ENCODE measurements at places on chromosomes 6 and 20.
A peak's percentile ranks its signal among the peaks of the same experiment; 100 is the strongest.

GRCh38 chr20:4961746-4962145 lies 39.6 kb downstream of the SLC23A2 start:
- H3K4me3 ChIP-seq: no peak overlapping the region
- no peak for DNase-seq
- no peaks in the 10 kb centered on the region for H3K27me3 ChIP-seq
- H3K27ac ChIP-seq: no peak overlapping the region

GRCh38 chr6:161009991-161010390 lies 18.4 kb downstream of the MAP3K4 start:
- no peak overlapping the region for H3K27ac ChIP-seq
- H3K4me3 ChIP-seq: no peak overlapping the region
- H3K36me3 ChIP-seq: no peaks in the 10 kb centered on the region

DNA sequence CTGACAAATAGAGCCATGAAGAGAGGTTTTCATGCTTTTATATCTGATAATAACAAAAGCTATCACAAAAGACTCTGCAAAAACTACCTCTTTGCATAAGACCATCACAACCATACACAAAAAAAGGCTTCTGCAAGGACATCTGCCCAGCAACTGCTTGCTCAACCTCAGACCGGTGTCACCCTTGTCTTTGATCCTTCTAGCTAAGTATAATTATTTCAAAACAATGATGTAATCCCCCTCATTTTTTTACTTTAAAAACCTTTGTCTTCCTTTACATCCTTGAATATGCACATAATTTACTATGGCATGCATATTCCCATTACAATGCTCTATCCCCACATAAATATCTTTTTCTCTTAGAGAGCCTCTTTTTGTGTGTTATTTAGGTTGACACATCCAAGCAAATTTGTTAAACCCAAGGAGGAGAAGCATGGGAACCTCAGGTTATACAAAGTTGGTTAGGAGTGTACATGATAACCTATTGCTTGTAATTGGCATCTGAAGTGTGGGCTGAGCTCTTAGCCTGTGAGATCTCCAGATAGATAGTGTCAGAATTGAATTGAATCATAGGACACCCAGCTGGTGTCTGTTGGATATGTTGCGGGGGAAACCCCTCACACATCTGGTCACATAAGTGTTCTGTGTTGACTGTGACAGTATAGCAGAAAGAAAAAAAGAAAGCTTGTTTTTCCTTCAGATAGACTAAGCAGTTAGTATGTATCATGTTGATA lies 20.7 kb upstream of the CGA start:
- H3K4me3 ChIP-seq: no peak overlapping the region
- no peaks in the 10 kb centered on the region for H3K4me1 ChIP-seq
- H3K36me3 ChIP-seq: no peaks in the 10 kb centered on the region
- DNase-seq: no peak
- peaks cover 7% of the 10 kb centered on the region for H3K27me3 ChIP-seq
- H3K27ac ChIP-seq: no peak overlapping the region

DNA sequence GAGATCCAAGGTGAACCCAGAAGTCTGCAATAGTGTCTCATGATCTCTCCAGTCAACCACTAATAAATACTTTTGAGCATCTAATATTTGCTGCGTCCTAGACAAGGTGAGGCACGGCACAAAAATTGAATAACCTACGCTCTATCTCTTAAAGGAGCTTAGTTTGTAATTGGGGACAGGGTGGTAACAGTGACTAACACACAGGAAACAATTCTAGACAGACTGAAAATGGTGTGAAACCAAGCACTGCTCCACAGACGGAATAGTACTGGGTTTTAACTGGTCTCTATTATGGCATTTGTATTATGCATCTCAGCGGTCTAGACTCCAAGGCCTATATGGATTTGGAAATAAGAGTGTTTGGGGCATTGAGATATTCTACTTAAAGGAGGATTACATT lies 120.1 kb downstream of the CLIC5 start:
- no peaks in the 10 kb centered on the region for H3K27me3 ChIP-seq
- peaks cover 4% of the 10 kb centered on the region for H3K4me1 ChIP-seq
- H3K4me3 ChIP-seq: no peak overlapping the region
- H3K27ac ChIP-seq: no peak overlapping the region
- no peaks in the 10 kb centered on the region for H3K36me3 ChIP-seq
- no peak for DNase-seq

DNA sequence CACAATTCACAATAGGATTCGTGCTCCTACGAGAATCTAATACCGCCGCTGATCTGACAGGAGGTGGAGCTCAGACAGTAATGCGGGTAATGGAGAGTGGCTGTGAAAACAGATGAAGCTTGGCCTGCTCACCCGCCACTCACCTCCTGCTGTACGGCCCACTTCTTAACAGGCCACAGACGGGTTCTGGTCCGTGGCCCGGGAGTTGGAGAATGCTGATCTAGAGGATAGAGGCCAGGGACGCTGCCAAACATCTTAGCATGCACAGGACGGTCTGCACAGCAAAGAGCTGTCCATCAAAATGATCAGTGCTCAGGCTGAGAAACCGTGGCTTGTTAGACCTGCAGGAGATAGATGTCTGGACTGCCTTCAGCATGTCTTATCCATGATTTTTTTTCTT lies 186.4 kb downstream of the SASH1 start:
- no peak overlapping the region for H3K4me3 ChIP-seq
- DNase-seq: no peak
- H3K4me1 ChIP-seq: peaks cover 9% of the 10 kb centered on the region
- no peak overlapping the region for H3K27ac ChIP-seq
- no peaks in the 10 kb centered on the region for H3K27me3 ChIP-seq

DNA sequence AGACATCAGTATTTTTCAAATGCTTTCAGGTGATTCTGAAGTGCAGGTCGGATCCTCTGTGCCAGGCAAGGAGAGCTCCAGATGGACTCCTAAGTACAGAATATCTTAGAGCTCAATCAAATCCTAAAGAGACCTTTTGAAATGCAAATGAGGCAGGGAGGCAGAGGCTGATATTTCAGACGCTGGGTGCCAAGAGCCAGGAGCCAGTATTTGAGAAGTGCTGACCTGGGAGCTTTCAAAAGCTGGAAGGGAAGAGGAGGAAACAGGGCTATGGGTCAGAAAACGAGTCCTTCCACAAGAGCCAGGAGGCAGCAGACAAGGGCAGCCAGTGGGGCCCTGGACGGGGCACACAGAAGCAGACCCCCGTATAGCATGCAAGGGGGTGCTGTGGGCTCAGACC lies 46.1 kb upstream of the DSN1 start:
- H3K27me3 ChIP-seq: no peaks in the 10 kb centered on the region
- H3K4me1 ChIP-seq: peaks cover 12% of the 10 kb centered on the region
- peaks cover 87% of the 10 kb centered on the region for H3K36me3 ChIP-seq
- H3K27ac ChIP-seq: peak overlapping the region; percentile 25

DNA sequence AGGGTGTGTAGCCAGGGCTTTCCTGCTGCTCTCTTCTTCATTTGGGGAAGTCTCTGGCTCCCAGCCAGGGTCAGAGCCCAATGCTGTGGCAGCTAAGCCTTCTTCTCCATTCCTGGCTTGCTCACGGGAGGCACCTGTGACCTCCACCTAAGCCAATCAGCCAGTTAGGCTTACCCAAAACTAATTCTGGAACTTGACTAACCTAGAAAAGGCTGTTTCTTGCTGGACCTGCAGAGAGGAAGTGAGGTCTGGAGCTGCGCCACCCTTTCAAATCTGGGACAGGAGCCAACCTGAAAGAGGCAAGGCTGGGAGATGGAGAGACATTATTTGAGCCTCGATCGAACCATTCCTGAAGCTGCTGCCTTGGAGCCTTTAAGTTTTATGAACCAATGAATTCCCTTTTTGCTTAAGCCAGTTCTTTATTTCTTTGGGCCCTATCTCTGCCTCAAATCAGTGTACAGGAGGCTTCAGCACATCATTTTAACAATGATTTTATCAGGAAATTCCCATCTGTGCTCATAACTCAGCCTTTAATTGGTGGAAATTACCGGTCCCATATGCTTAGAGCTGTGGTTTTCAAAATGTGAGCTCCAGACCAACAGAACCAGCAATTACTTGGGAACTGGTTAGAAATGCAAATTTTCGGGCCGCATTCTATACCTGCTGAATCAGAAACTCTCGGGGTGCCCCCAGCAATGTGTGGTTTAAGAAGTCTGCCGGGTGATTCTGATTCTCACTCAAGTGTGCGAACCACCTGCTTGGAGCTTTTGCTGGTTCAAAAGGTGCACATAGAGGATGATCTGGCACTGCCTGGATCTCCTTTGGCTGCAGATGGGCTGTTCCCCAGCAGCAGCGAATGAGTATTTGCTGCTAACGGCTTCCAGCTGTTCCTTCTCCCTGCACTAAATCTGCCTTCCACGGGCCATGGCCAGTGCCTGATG lies 97.4 kb upstream of the RNF24 start:
- no peaks in the 10 kb centered on the region for H3K36me3 ChIP-seq
- H3K27ac ChIP-seq: no peak overlapping the region
- no peaks in the 10 kb centered on the region for H3K27me3 ChIP-seq
- DNase-seq: no peak
- H3K4me3 ChIP-seq: no peak overlapping the region

GRCh38 chr20:63740627-63741353 lies 1.2 kb downstream of the SLC2A4RG start:
- peaks cover 10% of the 10 kb centered on the region for H3K4me1 ChIP-seq
- H3K4me3 ChIP-seq: peak overlapping the region; percentile 69
- H3K36me3 ChIP-seq: peaks cover 57% of the 10 kb centered on the region
- H3K27me3 ChIP-seq: no peaks in the 10 kb centered on the region
- H3K27ac ChIP-seq: peak overlapping the region; percentile 94

GRCh38 chr6:69064226-69064625 lies 429.1 kb downstream of the ADGRB3 start:
- H3K27me3 ChIP-seq: no peaks in the 10 kb centered on the region
- no peaks in the 10 kb centered on the region for H3K36me3 ChIP-seq

DNA sequence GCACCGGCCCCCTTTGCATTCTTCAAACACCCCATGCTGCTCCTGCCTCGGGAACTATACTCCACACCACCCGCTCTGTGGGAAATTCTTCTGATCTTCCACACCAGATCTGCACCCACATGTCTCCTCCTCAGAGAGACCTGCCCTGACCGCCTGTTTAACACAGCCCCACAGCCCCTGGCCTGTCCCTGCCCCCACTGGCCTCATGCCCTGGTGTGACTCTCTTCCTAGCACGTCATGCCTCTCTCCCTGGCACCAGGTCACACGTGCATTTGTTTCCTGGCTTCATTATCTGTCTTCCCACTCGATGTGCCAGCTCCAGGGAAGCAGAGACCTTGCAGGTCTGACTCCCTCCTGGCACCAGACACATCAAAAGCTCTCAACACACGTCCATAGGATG lies 79.6 kb downstream of the ANKRD60 start:
- peak overlapping the region; percentile 15 for H3K4me3 ChIP-seq
- H3K36me3 ChIP-seq: no peaks in the 10 kb centered on the region
- H3K27ac ChIP-seq: no peak overlapping the region
- peaks cover 10% of the 10 kb centered on the region for H3K4me1 ChIP-seq
- no peaks in the 10 kb centered on the region for H3K27me3 ChIP-seq
- no peak for DNase-seq

DNA sequence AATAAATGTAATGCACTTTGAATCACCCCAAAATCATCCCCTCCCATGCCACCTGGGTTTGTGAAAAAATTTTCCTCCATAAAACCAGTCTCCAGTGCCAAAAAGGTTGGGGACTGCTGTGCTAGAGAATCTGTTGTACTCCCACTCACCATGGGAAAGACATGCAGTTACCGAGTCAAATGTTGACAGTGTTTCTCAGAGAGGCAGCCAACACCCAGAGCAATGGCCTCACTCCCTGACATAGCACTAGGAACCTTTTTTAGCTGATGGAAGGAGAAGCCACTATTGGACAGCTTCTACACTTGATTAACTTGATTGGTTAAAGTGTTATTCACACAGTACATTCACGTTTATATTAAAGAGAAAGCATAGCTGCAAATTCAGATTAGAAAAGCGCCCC lies 59.8 kb upstream of the MANEA start:
- H3K27me3 ChIP-seq: no peaks in the 10 kb centered on the region
- H3K27ac ChIP-seq: no peak overlapping the region
- no peaks in the 10 kb centered on the region for H3K36me3 ChIP-seq
- DNase-seq: no peak

DNA sequence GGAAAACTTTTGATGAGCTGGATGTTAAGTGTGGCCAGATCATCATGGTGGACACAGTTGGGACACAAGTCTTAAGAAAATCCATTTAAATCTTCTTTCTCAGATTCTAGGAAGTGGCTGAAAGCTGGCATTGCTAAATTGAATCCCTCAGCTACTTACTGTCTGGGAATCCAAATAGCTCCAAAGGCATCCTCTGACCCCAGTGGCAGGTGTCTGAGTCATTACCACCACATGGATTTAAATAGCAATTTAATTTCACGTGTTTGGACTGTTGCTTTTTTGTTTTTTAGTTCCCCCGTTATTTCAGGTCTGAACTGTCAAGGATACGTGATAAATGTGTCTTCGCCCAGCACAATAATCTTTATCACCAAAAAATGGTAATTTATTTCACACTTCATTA lies 33.2 kb upstream of the HDGFL1 start:
- no peak overlapping the region for H3K4me3 ChIP-seq
- H3K4me1 ChIP-seq: no peaks in the 10 kb centered on the region
- no peaks in the 10 kb centered on the region for H3K36me3 ChIP-seq
- DNase-seq: no peak
- H3K27me3 ChIP-seq: no peaks in the 10 kb centered on the region

GRCh38 chr6:107657755-107658461 lies 166.2 kb downstream of the SCML4 start:
- H3K4me3 ChIP-seq: no peak overlapping the region
- no peaks in the 10 kb centered on the region for H3K36me3 ChIP-seq
- H3K27ac ChIP-seq: no peak overlapping the region
- no peak for DNase-seq
- H3K4me1 ChIP-seq: peaks cover 16% of the 10 kb centered on the region

GRCh38 chr6:43766964-43767461 lies 3.0 kb upstream of the VEGFA start:
- H3K4me1 ChIP-seq: peaks cover 2% of the 10 kb centered on the region
- H3K27me3 ChIP-seq: peaks cover 53% of the 10 kb centered on the region
- no peak overlapping the region for H3K27ac ChIP-seq
- no peak overlapping the region for H3K4me3 ChIP-seq

- no peaks in the 10 kb centered on the region for H3K4me1 ChIP-seq
- H3K36me3 ChIP-seq: peaks cover 56% of the 10 kb centered on the region
- DNase-seq: no peak
- no peaks in the 10 kb centered on the region for H3K27me3 ChIP-seq
Measured at GRCh38 chr20:51613580-51613979, 71.1 kb upstream of the NFATC2 start.

DNA sequence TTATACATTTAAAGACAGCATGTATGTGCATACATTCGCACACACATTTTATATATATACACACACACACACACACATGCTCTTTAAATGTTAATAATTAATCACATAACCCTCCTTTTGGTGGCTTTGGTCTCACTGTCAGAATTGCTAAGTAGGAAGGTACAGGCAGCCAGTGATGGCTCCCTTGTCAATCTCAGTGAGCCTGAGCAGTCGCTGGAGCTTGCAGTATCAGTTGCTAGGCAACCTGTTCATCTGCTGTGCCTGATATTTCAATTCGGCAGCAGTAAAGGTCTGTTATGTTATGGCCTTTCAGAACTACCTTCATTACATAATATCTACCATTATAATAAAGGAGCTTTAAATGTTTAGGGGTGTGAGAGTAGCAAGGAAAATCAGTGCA lies 374.3 kb downstream of the LMBRD1 start:
- H3K27ac ChIP-seq: no peak overlapping the region
- no peak for DNase-seq
- H3K27me3 ChIP-seq: no peaks in the 10 kb centered on the region
- peaks cover 9% of the 10 kb centered on the region for H3K4me1 ChIP-seq
- no peaks in the 10 kb centered on the region for H3K36me3 ChIP-seq

- no peaks in the 10 kb centered on the region for H3K27me3 ChIP-seq
- H3K36me3 ChIP-seq: no peaks in the 10 kb centered on the region
- H3K4me1 ChIP-seq: no peaks in the 10 kb centered on the region
- H3K27ac ChIP-seq: no peak overlapping the region
Measured at GRCh38 chr6:137706083-137706750, 160.8 kb upstream of the TNFAIP3 start.

GRCh38 chr6:112176175-112176574 lies 78.2 kb downstream of the LAMA4 start:
- H3K27me3 ChIP-seq: no peaks in the 10 kb centered on the region
- H3K27ac ChIP-seq: no peak overlapping the region
- H3K36me3 ChIP-seq: no peaks in the 10 kb centered on the region
- DNase-seq: no peak
- no peak overlapping the region for H3K4me3 ChIP-seq
